ENCODE measurements at places on chromosomes 5 and 9.

DNA sequence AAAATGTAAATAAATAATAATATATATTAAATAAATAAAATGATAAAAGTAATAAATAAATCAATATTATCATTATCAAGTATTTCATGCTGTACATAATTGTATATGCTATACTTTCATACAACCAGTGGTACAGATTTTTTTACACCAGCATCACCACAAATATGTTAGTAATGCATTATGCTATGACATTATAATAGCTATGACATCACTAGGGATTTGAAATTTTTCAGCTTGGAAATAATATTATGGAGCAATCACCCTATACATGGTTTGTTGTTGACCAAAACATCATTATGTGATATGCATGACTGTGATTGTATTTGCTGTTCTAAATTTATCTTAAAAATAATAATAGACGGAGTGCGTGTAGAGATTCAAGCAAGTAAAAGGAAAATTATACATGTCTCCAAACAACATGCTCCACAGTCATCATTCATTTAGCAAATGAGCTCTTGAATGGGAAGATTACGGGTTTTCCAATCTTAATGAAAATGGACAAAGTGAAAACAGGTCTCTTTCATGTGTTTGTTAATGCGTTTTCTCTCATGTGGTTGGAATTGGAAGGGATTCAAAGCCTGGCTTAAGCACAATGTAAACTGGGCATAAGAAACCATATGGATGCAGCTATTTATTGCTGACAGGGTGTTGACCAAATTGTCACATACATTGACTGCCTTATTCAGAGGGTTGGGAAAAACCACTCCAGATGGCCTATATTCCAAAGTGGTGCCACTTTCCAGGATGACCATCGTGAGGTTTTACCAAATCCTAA is 643.0 kb upstream of the RGMB start:
- DNase-seq, result no peak

GRCh38 chr5:135318924-135319323 is 80.1 kb downstream of the MACROH2A1 start:
- DNase-seq, result no peak

GRCh38 chr5:63700241-63700640 is 262.0 kb downstream of the HTR1A start:
- DNase-seq, result no peak

DNA sequence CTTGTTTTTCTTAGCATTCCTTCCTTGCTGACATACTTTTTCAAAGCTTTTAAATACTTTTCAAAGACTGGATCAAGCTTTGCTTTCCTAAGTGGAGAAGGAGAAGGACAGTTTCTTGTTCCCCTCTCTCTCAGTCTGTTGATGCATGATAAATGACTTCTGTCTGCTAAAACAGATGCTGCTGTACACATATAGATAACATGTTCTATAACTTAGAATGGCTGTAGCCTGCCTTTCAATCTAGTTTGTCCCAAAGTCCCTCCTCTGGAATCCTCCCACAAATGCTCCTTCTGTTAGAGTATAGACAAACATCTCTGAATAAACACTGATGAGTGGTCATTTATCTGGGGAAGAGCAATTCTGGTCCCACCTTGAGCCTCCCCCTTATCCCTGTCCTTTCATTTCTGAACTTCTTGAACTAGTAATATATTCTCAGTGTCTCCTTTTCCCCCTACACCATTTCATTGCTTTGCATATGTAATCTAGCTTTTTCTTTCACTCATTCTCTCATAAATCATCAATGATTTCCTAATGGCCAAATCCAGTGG is 5.4 kb upstream of the HEMGN start:
- DNase-seq, result no peak

DNA sequence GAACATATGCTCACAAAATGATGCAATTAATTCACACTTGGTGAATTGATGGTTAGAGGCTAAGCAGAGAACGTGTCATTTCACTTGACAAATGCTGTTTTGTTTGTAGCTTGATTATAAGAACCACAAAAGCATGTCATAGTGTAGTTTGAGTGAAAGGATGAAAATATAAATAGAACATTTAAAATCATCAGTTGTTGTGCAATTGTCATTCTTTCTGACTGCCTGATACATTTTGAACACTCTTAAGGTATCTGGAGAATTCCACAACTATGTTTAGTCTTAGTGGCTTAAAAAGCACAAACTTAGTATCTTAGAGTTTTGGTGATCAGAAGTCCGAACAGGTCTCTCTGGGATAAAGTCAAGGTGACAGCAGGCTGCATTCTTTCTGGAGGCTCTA is 129.4 kb downstream of the BASP1 start:
- no peak for DNase-seq

DNA sequence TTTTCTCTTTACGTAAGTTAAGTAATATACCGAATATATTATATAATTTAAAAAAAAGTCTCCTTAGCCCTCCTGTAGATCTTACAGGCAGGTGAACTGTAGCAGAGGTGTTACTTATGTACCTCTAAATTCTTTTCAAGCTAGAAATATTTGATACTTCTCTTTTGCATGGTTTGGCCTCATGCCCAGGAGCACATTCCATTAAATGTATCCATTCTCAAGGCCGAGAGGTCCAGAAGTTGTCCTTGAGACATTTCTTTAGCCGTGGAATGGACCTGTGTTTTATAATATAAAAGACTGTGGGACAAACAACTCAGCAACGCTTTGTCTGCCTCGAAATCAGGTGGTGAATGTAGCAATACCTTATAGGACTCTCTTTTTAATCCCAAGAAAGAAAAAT is 184.5 kb downstream of the TRIO start:
- DNase-seq, result no peak

- DNase-seq, result no peak
Observed at GRCh38 chr5:69103521-69103920, 9.7 kb downstream of the SLC30A5 start.

GRCh38 chr5:128074171-128074570 is 9.4 kb upstream of the SLC12A2 start:
- no peak for DNase-seq

DNA sequence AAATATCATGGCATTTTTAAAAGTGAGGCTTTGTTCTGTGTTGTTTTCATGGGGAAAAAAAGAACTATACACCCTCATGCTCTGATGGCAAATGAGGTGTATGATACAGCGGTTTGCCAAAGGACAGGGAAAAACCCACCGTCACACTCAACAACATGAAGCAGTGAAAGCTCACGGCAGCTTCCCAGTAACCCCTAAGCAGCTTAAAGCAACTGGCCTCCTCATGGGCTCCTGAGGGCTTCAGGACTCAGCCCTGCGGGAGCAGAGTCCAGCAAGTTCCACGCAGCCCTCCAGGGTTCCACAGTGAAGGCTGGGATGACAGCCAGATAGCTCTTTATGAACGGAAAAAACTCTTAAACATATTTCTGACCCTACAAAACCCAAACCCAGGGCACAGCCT is 12.9 kb downstream of the BARHL1 start:
- DNase-seq, result no peak
